HCT116 (cell line): ENCODE measurements at places on chromosomes 7 and 10.

GRCh38 chr7:66303454-66304155, 98.5 kb downstream of the TPST1 start:
- no peaks in the 10 kb centered on the region for H3K27me3 ChIP-seq
- no peak overlapping the region for H3K4me3 ChIP-seq
- no peaks in the 10 kb centered on the region for H3K36me3 ChIP-seq
- H3K27ac ChIP-seq, result no peak overlapping the region
- no peak for DNase-seq

DNA sequence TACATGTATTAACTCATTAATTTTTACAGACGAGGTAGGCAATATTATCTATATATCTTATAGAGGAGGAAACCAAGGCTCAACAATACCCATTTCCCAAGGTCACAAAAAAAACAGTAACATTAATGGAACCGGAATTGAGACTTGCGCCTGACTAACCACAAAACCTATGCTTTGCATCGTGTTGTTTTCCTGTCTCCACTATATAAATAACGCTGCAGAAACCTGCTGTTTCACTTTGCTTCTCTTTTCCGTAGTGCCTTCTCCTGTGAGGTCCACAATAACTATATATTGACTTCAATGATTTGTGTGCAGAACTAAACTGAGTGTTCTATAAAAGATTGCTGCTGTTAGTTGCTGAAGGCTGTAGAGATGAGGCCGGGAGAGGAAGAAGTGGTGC, 97.7 kb upstream of the RPA3 start:
- H3K27ac ChIP-seq, result no peak overlapping the region
- H3K4me1 ChIP-seq, result no peaks in the 10 kb centered on the region
- no peaks in the 10 kb centered on the region for H3K36me3 ChIP-seq
- no peaks in the 10 kb centered on the region for H3K27me3 ChIP-seq

- no peak overlapping the region for H3K27ac ChIP-seq
- DNase-seq, result no peak
- H3K27me3 ChIP-seq, result no peaks in the 10 kb centered on the region
- no peak overlapping the region for H3K4me3 ChIP-seq
- peaks cover 4% of the 10 kb centered on the region; the same call in 1 of the 2 replicates for H3K4me1 ChIP-seq
Observed at GRCh38 chr7:2651847-2652735, 20.3 kb downstream of the TTYH3 start.

DNA sequence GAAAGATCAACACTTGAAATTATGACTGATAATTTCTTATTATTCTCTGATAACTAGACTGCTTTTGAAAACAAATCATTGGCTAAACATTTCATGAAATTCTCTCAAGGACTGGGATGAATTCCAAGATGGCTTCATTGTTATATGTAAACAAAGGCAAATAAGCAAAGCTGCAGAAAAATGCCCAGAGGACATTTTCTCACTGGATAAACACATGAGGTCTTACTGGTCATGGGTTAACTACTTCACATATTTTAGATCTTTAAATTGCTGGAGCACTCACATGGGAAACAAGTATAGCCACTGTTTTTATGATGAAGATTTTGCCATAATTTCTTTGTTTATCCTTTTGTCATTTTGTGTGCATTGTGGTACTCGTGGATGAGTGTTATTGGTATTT, 239.1 kb downstream of the PHF14 start:
- no peaks in the 10 kb centered on the region for H3K4me1 ChIP-seq
- no peak overlapping the region for H3K4me3 ChIP-seq
- no peak overlapping the region for H3K27ac ChIP-seq
- DNase-seq, result no peak
- no peaks in the 10 kb centered on the region for H3K27me3 ChIP-seq

DNA sequence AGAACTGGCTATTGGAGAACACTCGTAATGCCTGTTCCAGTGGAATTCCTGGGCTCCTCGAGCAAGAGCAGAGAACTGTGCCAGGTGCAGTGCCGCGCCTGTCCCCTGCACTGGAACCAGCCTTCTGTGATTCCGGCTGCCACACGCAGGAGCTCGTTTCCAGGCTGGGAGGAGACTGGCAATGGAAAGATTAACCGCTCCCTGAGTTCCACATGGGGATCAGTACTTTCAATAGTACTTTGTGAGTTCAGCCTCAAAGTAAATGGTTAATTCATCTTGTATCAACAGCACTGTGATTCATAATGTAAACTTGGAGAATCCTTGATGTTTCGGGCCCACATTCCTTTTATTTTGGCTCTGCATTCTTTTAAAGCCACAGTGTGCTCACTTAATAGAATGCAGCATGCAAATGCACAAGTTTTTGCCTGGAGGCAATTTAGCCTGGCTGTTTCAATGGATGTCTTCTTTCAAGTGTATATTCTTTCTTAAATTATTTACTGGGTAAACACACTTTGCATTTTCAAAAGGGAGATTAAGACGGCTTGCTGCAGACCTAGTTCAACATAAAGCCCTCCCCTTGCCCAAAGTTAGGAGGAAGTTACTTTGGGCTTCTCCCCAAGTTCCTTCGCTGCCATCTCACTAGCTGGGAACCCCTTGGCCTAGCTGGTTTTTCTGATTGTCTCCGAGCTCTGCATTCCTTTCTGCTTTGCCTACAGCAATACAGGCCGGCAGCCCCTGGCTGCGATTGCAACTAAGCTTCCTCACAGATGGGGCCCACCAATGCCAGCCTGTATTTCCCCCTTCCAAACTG, 138.1 kb upstream of the TCF7L2 start:
- peak overlapping the region; percentile 78 for H3K27ac ChIP-seq
- H3K4me1 ChIP-seq, result peaks cover 77% of the 10 kb centered on the region
- no peaks in the 10 kb centered on the region for H3K27me3 ChIP-seq
- peak overlapping the region; percentile 18 for H3K4me3 ChIP-seq
- peak; percentile 91 for DNase-seq

- no peaks in the 10 kb centered on the region for H3K27me3 ChIP-seq
- peak; percentile 21 for DNase-seq
- no peaks in the 10 kb centered on the region for H3K36me3 ChIP-seq
- peak overlapping the region; percentile 35 for H3K4me3 ChIP-seq
Observed at GRCh38 chr7:130793855-130794618, 60.0 kb upstream of the KLF14 start.

DNA sequence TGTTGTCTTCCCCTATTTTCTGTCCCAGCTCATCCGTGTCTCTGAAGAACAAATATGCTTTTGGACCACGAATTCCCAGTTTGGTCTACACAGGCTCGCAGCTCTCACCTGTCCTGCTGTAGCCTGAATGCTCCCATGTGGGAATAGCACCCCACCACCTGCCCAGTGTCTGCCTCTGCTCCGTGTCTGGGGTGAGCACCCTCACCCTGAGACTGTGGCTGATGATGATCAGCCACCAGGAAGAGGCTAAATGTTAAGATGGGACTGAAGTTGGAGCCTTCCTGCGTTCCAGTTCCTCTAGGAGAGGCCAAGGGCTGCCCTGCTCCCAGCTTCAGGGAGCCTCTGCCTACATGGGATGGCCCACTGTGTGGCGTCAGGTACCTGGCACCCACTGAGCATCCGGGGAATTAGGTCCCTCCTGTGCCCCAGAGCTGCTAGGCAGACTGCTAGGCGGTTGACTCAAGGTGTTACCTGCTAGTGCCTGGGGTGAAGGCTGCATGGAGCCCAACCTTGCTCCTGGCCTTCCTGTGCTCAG, 3.7 kb downstream of the PGAM2 start:
- H3K36me3 ChIP-seq, result peaks cover 34% of the 10 kb centered on the region
- no peak overlapping the region for H3K27ac ChIP-seq

DNA sequence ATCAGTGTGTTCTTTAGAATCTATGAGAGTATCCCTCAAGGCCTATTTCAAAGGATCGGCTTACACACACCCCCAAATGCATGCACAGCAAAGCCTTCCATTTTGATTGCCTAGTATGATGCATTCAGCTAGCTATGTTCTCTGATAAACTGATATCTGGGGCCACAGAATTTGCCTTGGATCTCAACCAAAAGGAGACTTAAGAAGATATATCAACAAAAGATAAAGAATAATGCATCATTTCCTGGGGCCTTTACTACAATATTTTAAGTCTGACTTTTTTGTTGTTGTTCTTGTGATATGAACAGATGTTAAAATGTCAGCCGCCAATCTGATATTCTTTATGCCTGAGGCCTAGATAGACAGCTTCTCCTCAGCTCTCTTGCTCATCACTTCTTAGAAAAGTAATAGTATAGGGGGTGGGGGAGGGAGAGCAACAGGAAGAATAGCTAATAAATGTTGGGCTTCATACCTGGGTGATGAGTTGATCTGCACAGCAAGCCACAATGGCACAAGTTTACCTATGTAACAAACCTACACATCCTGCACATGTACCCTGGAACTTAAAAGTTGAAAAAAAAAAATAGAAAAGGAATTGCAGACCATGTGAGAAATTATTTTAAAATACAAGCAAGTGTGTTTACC, 792.9 kb upstream of the GHITM start:
- no peak overlapping the region for H3K27ac ChIP-seq
- H3K4me1 ChIP-seq, result no peaks in the 10 kb centered on the region
- no peaks in the 10 kb centered on the region for H3K27me3 ChIP-seq
- no peaks in the 10 kb centered on the region for H3K36me3 ChIP-seq
- DNase-seq, result no peak
- H3K4me3 ChIP-seq, result no peak overlapping the region

GRCh38 chr7:101169110-101169837, 3.9 kb upstream of the VGF start:
- peak overlapping the region; percentile 49 for H3K4me3 ChIP-seq
- peaks cover 50% of the 10 kb centered on the region for H3K4me1 ChIP-seq
- no peaks in the 10 kb centered on the region for H3K36me3 ChIP-seq

- no peak overlapping the region for H3K27ac ChIP-seq
- no peaks in the 10 kb centered on the region for H3K27me3 ChIP-seq
- no peak overlapping the region for H3K4me3 ChIP-seq
- no peaks in the 10 kb centered on the region for H3K4me1 ChIP-seq
- no peak for DNase-seq
Observed at GRCh38 chr10:107576746-107577145, 412.2 kb upstream of the SORCS1 start.

DNA sequence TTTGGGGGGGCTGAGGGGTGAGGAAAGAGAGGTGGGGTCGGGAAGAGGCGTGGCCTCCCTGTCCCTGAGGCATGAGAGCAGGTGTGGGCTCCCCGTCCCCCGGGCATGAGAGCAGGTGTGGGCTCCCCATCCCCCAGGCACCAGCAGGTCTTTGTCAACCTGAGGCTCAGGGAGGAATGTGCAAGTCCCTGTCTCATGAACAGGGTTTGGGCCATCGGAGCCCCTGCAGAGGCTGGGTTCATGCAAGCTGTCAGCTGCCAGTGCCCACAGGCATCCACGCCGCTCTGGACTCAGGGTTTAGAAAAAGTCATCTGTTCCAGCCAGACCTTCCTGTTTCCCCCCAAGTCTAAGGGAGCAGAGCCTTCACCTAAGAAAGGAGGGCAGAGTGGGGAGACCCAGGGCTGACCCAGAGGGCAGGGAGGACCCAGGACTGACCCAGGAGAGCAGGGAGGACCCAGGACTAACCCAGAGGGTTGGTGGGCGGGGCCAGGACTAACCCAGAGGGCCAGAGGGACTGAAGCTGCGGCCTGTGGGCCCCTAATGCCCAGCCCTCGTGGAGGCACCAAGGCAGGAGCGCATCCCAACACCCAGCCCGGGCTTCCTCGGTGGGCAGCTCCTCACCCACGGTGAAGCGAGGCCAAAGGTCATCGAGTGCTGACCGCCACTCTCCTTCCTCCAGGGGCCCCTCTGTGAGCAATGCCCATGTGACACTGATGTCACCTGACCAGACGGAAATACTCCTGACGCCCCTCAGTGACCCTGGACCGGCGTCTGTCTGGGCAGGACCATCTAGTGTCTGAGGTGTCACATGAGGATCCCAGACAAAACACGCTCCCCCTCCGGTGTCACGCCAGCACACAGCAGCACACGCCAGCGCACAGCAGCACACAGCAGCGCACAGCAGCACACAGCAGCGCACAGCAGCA, 28.9 kb upstream of the GPR146 start:
- no peaks in the 10 kb centered on the region for H3K27me3 ChIP-seq
- no peak for DNase-seq
- no peak overlapping the region for H3K4me3 ChIP-seq
- no peak overlapping the region for H3K27ac ChIP-seq

DNA sequence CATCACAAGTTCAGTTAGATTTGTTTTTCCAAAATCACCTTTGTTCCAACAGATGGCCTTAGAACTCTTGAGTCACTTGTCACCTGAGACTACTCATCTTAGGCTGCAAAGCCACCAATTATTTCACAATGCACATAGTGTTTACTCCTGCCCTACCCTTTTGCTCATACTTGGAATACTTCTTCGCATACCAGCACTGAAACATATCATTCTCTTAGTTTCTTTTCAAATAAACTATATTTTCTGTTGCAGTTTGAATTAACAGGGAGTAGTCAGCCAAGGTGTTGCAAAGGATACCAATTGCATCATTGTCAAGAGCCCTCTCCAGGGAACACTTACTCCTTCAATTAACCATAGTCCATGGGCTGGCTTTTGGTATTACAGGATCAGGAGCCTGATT, 71.0 kb downstream of the CASD1 start:
- no peaks in the 10 kb centered on the region for H3K36me3 ChIP-seq
- no peak overlapping the region for H3K4me3 ChIP-seq
- H3K27me3 ChIP-seq, result no peaks in the 10 kb centered on the region
- peaks cover 6% of the 10 kb centered on the region for H3K4me1 ChIP-seq
- no peak overlapping the region for H3K27ac ChIP-seq

- H3K27ac ChIP-seq, result no peak overlapping the region
- no peak for DNase-seq
- H3K4me3 ChIP-seq, result no peak overlapping the region
- no peaks in the 10 kb centered on the region for H3K4me1 ChIP-seq
Observed at GRCh38 chr7:124399941-124400340, 365.7 kb downstream of the GPR37 start.

GRCh38 chr10:103757531-103758293, 97.7 kb downstream of the SH3PXD2A start:
- H3K4me3 ChIP-seq, result no peak overlapping the region
- H3K4me1 ChIP-seq, result peaks cover 40% of the 10 kb centered on the region
- no peak for DNase-seq
- no peak overlapping the region for H3K27ac ChIP-seq

DNA sequence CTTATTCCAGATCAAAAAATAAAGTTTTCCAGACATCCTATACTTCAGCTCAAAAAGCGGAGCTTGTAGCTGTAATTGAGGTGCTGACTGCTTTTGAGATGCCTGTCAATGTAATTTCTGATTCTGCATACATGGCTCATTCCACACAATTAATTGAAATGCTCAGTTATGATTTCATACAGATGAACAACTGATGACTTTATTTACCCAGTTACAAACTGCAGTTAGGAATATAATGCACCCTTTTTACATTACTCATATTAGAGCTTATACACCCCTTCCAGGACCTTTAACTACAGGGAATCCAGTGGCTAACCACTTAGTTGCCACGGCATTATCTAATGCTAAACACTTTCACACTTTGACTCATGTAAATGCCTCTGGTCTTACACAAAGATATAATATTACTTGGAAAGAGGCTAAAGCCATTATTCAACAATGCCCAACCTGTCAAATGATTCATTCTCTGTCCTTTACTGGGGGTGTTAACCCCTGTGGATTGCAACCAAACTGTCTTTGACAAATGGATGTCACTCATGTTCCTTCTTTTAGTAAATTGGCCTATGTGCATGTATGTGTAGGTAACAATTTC, 147.3 kb downstream of the ZNF33B start:
- no peaks in the 10 kb centered on the region for H3K27me3 ChIP-seq
- H3K4me1 ChIP-seq, result no peaks in the 10 kb centered on the region
- no peak overlapping the region for H3K4me3 ChIP-seq
